ENCODE measurements at places on chromosomes 13 and 19.

DNA sequence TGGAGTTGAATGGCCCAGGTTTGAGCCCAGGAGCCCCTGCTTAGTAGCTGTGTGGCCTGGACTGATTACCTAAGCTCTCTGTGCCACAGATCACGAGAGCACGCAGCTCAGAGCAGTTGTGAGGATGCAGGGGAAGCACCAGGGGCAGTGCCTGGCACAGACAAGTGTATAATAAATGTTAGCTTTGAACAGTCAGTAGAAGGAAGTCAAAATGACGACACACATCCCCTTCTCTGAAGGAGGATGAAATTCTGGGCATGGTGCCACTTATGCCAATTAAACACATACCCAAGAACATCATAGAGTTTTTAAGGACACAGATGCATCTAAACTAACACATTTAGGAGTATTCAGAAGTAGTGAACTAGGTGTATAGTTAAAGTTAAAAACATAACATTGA is 24.9 kb upstream of the SIGLEC11 start:
- H3K36me3 ChIP-seq: peaks cover 35% of the 10 kb centered on the region
- no peaks in the 10 kb centered on the region for H3K4me1 ChIP-seq
- H3K27ac ChIP-seq: no peak overlapping the region
- peaks cover 9% of the 10 kb centered on the region for H3K27me3 ChIP-seq

DNA sequence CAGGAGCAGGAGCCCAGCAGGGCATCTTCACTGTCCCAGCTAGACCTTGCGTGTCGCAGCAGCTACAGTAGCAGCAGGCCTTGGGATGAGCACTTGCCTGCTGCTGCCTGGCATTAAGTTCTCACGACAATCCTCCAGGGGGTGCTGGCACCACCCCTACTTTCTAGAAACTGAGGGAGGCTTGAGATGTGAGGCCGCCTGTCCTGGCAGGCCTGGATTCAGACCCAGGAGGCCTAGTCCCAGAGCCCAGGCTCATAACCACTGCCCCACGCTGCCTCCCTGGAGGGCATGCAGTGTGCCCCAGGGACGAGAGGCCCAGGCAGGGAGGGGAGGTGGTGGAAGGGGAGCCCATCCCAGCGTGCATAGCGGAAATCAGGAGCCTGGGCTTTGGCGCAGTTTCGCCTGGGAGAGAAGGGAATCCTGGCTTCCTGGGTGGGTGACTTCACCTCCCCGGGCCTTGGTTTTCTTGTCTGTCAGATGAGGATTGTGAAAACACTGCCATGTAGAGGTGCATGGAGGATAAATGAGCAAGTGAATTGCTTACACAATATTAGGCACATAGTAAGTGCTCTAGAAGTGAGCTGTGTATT is 26.1 kb downstream of the PPP5C start:
- H3K4me1 ChIP-seq: peaks cover 40% of the 10 kb centered on the region
- DNase-seq: no peak
- H3K4me3 ChIP-seq: no peak overlapping the region
- H3K27me3 ChIP-seq: peaks cover 3% of the 10 kb centered on the region
- H3K36me3 ChIP-seq: peaks cover 36% of the 10 kb centered on the region

DNA sequence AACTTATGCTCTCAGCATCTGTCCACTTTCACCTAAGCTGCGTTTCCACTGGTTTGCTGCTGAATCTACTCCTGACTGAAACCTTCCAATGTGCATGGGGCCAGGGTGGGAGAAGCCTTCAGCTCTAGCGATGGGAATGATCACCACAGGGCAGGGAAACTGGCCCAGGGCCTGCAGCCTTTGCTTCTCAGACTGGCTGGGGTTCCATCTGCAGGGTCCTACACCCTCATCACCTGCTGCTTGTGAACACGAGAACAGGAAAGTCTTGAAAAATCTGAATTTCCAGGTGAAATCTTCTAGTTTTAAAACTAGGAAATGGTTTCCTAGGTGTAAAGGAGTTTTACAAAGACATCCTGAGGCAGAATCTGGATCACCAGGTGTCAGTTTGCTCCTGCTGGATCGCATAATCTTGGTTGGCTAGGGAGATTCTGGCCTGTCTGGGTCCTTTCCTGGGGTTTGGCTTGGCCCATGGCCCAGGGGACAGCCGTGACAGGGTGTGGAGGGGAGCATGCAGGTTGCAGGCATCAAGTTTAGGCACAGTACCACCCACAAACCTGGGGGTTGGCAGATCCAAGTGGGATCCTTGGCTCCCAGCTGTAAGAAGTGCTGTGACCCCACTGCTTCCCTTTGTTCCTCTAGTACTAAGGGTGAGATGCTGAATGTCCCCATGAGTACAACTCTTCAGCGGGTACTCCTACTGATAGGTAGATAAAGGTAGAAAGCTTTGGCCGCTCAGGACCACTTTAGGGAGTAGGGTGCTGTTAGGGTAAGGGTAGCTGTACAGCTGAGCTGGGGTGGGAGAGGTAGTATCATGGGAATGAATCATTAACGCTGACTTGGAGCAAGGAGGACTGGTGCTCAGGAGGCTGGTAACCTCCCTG is 1.8 kb upstream of the UBE2M start:
- peak overlapping the region; percentile 100 for H3K27ac ChIP-seq
- peak overlapping the region; percentile 99 for H3K4me3 ChIP-seq
- peaks cover 22% of the 10 kb centered on the region for H3K36me3 ChIP-seq
- peaks cover 10% of the 10 kb centered on the region for H3K27me3 ChIP-seq
- H3K4me1 ChIP-seq: peaks cover 60% of the 10 kb centered on the region

GRCh38 chr19:39246951-39247669 is 1.5 kb downstream of the IFNL4 start:
- H3K4me1 ChIP-seq: peaks cover 7% of the 10 kb centered on the region
- H3K4me3 ChIP-seq: peak overlapping the region; percentile 18
- H3K36me3 ChIP-seq: no peaks in the 10 kb centered on the region
- H3K27ac ChIP-seq: no peak overlapping the region

GRCh38 chr13:44516771-44517170 is 59.4 kb downstream of the TSC22D1 start:
- H3K27me3 ChIP-seq: peaks cover 3% of the 10 kb centered on the region
- peaks cover 17% of the 10 kb centered on the region for H3K4me1 ChIP-seq
- no peak for DNase-seq
- no peak overlapping the region for H3K4me3 ChIP-seq
- H3K36me3 ChIP-seq: peaks cover 28% of the 10 kb centered on the region

DNA sequence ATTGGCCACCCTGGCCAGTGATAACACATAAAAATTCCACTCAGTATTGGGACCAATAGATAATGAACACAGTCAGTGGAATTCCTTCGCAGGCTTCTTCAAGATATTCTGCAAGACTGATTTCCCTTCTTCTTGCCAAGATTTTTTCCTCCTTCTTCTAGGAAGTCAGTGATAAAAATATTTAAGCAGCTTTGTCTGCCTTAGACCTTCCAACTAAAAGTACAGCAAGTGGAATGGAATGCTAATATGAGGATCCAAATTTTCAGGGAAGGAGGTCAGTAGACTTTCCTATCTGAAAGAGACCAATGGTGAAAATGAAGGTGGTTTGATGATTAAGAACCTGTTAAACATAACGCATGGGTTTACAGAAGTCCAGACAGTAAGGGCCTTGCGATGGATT is 9.6 kb downstream of the STARD13 start:
- H3K27ac ChIP-seq: no peak overlapping the region
- H3K27me3 ChIP-seq: peaks cover 27% of the 10 kb centered on the region
- DNase-seq: no peak
- no peaks in the 10 kb centered on the region for H3K36me3 ChIP-seq

GRCh38 chr19:2575734-2576481 is 100.0 kb downstream of the GADD45B start:
- DNase-seq: peak; percentile 41
- peaks cover 14% of the 10 kb centered on the region for H3K4me1 ChIP-seq
- H3K27ac ChIP-seq: no peak overlapping the region
- H3K4me3 ChIP-seq: no peak overlapping the region
- no peaks in the 10 kb centered on the region for H3K36me3 ChIP-seq

- peaks cover 80% of the 10 kb centered on the region for H3K36me3 ChIP-seq
- no peak for DNase-seq
- H3K27ac ChIP-seq: no peak overlapping the region
- H3K27me3 ChIP-seq: peaks cover 2% of the 10 kb centered on the region
Observed at GRCh38 chr13:112818040-112818697, 128.3 kb downstream of the ATP11A start.

- H3K4me3 ChIP-seq: no peak overlapping the region
- no peaks in the 10 kb centered on the region for H3K4me1 ChIP-seq
- no peak overlapping the region for H3K27ac ChIP-seq
- H3K27me3 ChIP-seq: peaks cover 9% of the 10 kb centered on the region
- H3K36me3 ChIP-seq: no peaks in the 10 kb centered on the region
Observed at GRCh38 chr19:32566246-32566830, 14.7 kb upstream of the PDCD5 start.

GRCh38 chr13:77016888-77017623 is 9.9 kb downstream of the FBXL3 start:
- H3K27me3 ChIP-seq: no peaks in the 10 kb centered on the region
- H3K27ac ChIP-seq: no peak overlapping the region
- peaks cover 55% of the 10 kb centered on the region for H3K36me3 ChIP-seq
- peaks cover 9% of the 10 kb centered on the region for H3K4me1 ChIP-seq
- no peak overlapping the region for H3K4me3 ChIP-seq

DNA sequence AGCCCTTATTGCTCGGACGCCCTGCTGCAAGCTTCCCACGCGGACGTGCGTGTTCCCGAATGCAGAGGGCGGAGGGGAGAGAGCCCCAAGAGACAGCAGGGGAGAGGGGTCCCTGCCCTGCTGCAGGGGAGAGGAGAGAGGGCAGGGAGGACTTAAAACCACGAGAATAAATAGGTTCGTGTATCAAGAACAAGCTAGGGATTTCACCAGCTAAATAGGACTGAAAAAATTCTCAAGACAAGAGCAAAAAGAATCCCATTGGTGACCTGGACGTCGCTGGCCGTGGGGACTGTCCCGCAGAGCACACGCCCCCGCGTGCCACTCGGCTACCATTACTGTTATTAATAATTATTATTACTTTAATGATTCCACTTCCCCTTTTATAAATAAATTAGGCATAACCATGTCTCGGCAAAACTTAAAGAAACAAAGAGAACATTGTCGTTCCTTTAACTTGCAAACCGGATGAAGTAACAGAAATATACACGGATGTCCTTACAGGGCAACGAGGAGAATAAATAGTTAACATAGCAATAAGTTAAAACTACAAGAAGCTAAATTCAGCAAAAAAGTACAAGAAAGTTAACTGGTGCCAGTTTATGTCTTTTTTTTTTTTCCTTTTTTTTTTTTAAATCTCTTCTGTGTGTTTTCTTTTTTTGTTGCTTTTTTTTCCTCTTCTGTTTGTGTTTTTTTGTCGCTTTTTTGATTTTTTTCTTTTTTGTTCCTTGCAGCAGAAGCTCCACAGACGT is 16.6 kb downstream of the PRKCSH start:
- peaks cover 6% of the 10 kb centered on the region for H3K36me3 ChIP-seq
- H3K27me3 ChIP-seq: no peaks in the 10 kb centered on the region
- H3K4me1 ChIP-seq: peaks cover 31% of the 10 kb centered on the region
- no peak for DNase-seq
- H3K4me3 ChIP-seq: peak overlapping the region; percentile 54

- no peak overlapping the region for H3K4me3 ChIP-seq
- H3K27me3 ChIP-seq: no peaks in the 10 kb centered on the region
- peaks cover 14% of the 10 kb centered on the region for H3K4me1 ChIP-seq
- DNase-seq: no peak
- no peak overlapping the region for H3K27ac ChIP-seq
- peaks cover 19% of the 10 kb centered on the region for H3K36me3 ChIP-seq
Observed at GRCh38 chr13:51444922-51445321, 7.9 kb downstream of the INTS6 start.

GRCh38 chr13:31477961-31478360 is 261.4 kb upstream of the RXFP2 start:
- peaks cover 5% of the 10 kb centered on the region for H3K4me1 ChIP-seq
- no peak overlapping the region for H3K4me3 ChIP-seq
- no peak overlapping the region for H3K27ac ChIP-seq
- H3K36me3 ChIP-seq: no peaks in the 10 kb centered on the region
- peaks cover 4% of the 10 kb centered on the region for H3K27me3 ChIP-seq

DNA sequence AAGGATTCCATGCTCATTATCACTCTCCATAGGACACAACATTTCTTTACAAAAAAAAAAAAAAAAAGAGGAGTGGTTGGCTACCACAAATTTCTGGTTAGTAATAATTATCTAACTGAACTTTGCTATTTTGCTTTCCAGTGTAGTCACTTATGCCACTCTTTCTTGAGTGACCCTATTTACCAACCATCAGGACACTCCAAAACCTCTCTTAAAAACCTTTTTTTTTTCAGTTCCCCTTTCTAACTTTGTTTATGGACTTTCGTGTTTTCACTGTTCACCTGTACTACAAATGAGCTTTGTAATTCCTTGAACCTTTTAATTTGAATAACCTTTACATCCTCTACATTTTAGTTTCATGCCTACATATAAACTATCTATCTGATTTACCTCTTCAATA is 686.5 kb upstream of the PCDH9 start:
- no peak overlapping the region for H3K4me3 ChIP-seq
- H3K36me3 ChIP-seq: no peaks in the 10 kb centered on the region
- H3K27me3 ChIP-seq: no peaks in the 10 kb centered on the region
- no peak overlapping the region for H3K27ac ChIP-seq
- H3K4me1 ChIP-seq: no peaks in the 10 kb centered on the region

GRCh38 chr13:111278743-111279652 is 41.4 kb upstream of the TEX29 start:
- no peaks in the 10 kb centered on the region for H3K4me1 ChIP-seq
- H3K4me3 ChIP-seq: no peak overlapping the region
- no peak for DNase-seq

DNA sequence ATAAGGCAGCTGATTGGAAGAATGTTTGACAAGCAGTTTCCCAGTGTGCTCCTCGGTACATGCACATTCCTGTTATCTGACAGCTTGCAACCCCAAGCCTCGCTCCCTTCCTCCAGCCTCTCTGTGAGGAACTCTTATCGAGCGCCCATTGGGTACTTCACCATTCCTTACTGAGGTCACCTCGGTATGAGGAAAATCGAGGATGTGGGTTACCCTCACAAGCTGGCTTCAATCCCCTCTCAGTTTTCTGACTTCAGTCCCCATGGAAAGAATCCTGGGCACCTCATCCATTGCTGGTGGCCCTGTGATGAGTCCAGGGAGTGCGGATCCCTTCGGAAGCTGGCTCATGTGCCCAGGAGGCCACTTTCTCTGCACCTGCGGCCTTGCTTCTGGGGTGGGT is 17.3 kb downstream of the TEX29 start:
- peaks cover 4% of the 10 kb centered on the region for H3K36me3 ChIP-seq
- no peak overlapping the region for H3K27ac ChIP-seq
- H3K27me3 ChIP-seq: peaks cover 4% of the 10 kb centered on the region

- DNase-seq: no peak
- peaks cover 26% of the 10 kb centered on the region for H3K27me3 ChIP-seq
- no peak overlapping the region for H3K27ac ChIP-seq
Observed at GRCh38 chr19:30065680-30066606, 123.9 kb downstream of the URI1 start.
